ENCODE measurements at places on chromosomes 16 and 17.

GRCh38 chr16:26071101-26071866, 379.5 kb downstream of the HS3ST4 start:
- no peak for DNase-seq

GRCh38 chr16:55487048-55487803, 8.2 kb downstream of the MMP2 start:
- DNase-seq, result no peak

- DNase-seq, result no peak
Observed at GRCh38 chr16:68889508-68890150, 46.3 kb downstream of the TANGO6 start.

- DNase-seq, result no peak
Observed at GRCh38 chr16:20883554-20884239, 16.5 kb downstream of the DCUN1D3 start.

GRCh38 chr16:69762814-69763598, 874 bp downstream of the WWP2 start:
- no peak for DNase-seq

DNA sequence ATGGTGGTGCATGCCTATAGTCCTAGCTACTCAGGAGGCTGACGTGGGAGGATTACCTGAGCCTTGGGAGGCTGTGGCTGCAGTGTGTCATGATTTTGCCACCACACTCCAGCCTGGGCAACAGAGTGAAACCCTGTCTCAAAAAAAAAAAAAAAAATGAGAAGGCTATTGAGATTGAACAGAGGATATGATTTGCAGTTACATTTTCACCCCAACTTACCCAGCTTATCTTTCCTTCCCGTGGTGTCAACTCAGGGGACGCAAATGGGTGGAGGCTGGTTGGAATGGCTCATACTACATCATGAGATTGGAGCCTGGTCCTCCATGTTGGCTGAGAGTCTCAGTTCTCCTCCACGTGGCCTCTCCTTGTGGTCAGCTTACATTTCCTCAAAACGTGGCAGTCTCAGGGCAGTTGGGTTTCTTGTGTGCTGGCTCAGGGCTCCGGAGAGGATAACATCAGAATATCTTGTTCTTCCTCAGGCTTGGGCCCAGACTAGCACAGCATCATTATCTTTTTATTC, 17.2 kb upstream of the NSMCE1 start:
- DNase-seq, result no peak

- DNase-seq, result no peak
Observed at GRCh38 chr16:53022374-53022773, 30.3 kb downstream of the CHD9NB start.

Data from germinal center (tissue), 1 donor.